ENCODE measurements at places on chromosomes 7 and 10. TPM values are rescaled to one million over a fixed set of nuclear protein-coding genes. Genes with fewer than 3 reads are reported as not detected.

TNRC18 gene
- 99.0 TPM for polyA plus RNA-seq

PNLIPRP2 gene
- not detected for polyA plus RNA-seq

CXCL12 gene
- 446 TPM for polyA plus RNA-seq

TSPAN12 gene
- polyA plus RNA-seq: 210 TPM

LLCFC1 gene
- polyA plus RNA-seq: 0.35 TPM

H2BK1 gene
- not detected for polyA plus RNA-seq

CHST15 gene
- polyA plus RNA-seq: 17.5 TPM

ACHE gene
- polyA plus RNA-seq: 3.2 TPM

CYP3A7 gene
- 1.1 TPM for polyA plus RNA-seq

KLF14 gene
- 0.60 TPM for polyA plus RNA-seq

- DNase-seq: no peak
Measured at GRCh38 chr7:25894902-25895791, 256.9 kb upstream of the NFE2L3 start.

GRCh38 chr10:35271086-35271858 is 65.0 kb upstream of the CCNY start:
- no peak for DNase-seq

GRCh38 chr7:133489906-133490305 is 237.0 kb downstream of the EXOC4 start:
- no peak for DNase-seq

GRCh38 chr10:42866115-42866995 is 83.8 kb downstream of the BMS1 start:
- no peak for DNase-seq

GRCh38 chr7:76048668-76048988 is 722 bp downstream of the MDH2 start:
- DNase-seq: no peak

GRCh38 chr7:117110480-117111315 is 157.4 kb downstream of the ST7 start:
- DNase-seq: no peak

DNA sequence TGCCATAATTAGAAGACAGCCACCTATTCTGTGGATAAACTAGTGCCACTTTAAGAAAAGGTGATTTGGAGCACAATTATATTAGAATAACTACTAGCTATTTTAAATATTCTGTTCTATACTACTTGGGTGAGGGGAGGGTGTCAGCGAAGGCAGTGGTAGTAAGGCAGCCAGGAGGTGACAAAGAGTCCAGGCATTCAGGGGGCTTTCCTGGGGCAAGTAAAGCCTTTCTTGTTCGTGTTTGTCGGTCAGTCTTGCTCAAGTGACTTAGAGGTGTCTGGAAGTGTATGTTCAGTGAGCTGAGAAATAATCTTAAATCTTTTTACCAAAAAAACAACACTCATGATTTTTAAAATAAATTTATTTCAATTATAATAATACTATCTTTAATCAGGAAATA is 34.4 kb downstream of the ADD3 start:
- DNase-seq: no peak

DNA sequence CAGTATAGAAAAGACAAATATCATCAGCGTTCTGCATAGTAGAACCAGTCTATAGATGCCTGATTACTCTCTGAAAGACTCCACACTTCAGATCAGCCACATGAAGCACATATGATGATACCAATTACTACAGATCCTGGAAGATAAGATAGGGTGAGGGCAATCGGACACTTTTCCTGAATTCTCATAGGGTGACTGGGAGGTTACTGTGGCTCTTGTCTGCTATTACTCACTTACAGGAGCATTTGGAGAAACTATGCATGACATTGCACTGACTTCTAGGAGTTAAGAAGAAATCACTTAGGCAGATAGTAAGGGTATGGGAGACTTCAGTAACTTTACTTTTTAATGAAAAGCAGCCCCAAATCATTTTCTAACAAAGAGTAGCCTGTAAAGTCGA is 1140.9 kb downstream of the XPNPEP1 start:
- DNase-seq: no peak

DNA sequence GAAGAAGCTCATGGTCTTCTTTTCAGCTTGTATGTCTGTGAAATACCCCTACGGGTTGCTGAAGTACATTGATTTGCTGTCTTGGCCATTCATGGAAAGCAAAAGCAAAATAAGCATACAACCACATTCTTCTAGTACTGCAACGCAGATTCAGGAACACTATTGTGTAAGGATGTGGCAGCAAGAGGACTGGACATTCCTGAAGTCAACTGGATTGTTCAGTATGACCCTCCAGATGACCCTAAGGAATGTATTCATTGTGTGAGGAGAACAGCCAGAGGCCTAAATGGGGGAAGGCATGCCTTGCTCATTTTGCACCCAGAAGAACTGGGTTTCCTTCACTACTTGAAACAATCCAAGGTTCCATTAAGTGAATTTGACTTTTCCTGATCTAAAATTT is 133.4 kb upstream of the ANKRD1 start:
- DNase-seq: no peak

- no peak for DNase-seq
Measured at GRCh38 chr10:1733720-1734119, 3.6 kb downstream of the ADARB2 start.

DNA sequence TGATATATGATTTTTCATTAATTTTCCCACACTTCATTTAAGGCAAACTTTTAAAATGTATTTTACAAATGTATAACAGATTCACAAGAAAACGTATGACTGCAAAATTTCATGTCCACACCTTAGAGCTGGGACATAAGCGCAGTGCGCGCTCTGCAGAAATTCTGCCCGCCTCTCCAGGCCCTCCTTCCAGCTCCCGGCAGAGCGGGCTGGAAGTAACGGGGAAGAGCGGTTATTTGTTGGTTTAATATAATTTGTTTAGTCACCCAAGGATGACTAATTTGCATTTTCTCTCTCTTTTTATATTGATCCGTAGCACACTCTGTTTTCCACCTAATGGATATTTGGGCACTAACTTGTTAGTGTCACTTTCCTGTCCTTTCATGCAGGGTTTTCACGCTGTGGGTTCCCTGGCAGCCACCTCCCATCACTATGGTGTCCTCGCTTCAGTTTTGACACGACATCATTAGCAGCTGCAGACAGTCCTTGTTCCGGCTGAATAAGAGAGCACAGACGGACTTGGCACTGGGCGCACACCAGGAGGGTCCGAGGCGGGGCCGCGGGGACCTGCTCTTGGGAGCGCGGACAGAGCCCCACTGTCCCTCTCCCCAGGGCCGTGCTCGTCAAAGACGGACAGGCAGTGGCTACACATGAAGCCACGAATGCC is 129.2 kb upstream of the SEC61G start:
- DNase-seq: no peak

GRCh38 chr10:118062798-118063238 is 16.1 kb upstream of the RAB11FIP2 start:
- no peak for DNase-seq

DNA sequence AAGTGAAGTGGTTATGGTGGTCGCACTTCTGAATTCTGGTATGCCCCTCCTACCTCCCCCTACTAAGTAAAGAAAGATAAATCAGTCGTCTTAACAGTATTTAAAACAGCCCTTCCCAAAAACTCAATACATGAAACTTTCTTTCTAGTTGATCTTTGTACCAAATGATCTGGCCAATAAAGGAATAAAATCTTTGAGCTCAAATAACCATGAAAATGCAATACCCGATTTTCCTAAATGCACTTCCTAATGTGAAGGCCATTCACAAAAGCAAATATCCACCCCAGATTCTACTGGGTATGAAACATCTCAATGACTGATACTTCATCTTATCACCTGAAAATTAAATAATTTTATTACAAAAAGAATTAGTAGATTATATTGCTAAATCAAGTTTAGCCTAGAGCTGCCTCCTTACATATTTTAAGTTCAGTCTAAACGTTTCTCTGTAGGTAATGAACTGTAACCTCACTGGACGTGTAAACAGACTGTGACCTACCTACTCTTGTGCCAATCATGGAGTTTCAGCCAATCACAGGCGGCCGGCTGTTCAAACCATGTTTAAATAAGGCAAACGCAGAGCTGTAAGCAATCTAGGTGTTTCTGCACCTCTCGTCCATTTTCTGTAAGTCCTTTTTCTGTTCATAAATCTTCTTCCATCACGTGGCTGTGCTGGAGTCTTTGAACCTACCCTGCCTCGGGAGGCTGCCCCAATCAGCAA is 146.9 kb upstream of the AKR1E2 start:
- DNase-seq: no peak

DNA sequence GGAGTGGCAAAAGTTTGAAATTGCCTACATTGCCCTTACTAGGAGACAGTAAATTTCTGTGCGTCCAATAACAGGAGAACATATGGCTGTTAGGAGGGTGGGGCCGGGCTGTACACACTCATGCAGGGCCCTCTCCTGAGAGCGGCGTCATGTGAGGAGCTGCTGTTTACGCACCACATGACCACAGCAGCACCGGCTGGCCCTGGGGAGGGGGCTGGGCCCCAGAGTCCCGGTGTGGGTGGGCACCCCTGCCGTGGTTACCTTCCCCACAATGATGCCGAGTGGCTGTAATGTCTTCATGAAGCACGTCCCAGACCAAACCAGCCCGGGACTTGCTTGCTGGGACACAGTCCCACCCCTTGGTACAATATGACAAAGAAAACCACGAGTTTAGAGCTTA is 308.7 kb downstream of the DNAJB6 start:
- DNase-seq: no peak

GRCh38 chr7:110084181-110084807 is 1006.6 kb upstream of the LRRN3 start:
- DNase-seq: no peak

- no peak for DNase-seq
Measured at GRCh38 chr10:43340619-43341018, 30.8 kb upstream of the FXYD4 start.

- DNase-seq: no peak
Measured at GRCh38 chr10:71156436-71156835, 55.9 kb upstream of the UNC5B start.

DNA sequence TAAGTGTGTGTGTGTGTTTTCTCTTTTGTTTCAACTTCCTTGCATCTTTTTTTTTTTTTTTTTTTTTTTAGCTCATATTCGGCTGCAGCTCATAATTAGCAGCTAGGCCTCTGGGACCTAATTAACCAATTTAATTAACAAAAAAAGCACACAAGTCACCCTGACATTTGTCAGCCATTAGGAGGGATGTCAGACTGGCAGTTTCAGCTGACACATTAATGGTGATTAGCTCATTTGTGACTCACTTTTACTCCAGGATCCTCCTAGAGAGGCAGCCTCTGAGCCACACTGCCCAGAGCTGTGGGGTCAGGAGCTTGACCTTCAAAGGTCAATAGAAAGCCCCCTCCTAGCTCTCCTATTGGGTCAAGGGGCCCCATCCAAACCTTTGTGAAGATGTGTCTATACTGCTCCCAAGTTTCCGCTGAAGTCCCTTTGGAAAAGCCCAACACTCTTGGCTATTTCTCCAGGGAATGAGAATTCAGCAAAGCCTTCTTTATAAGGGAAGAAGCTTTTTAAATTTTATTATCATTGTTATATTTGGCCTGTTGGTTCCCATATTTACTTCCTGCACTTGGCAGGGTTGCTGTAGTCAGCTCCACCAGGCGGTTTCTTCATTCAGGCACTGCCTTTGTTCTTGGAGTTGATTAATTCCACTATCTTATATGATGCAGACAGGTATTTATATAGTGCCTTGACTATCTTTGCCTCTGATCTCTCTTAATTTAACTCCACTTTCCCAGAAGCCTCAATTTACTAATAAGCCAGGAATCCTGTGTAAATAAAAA is 109.5 kb upstream of the HABP2 start:
- DNase-seq: no peak

DNA sequence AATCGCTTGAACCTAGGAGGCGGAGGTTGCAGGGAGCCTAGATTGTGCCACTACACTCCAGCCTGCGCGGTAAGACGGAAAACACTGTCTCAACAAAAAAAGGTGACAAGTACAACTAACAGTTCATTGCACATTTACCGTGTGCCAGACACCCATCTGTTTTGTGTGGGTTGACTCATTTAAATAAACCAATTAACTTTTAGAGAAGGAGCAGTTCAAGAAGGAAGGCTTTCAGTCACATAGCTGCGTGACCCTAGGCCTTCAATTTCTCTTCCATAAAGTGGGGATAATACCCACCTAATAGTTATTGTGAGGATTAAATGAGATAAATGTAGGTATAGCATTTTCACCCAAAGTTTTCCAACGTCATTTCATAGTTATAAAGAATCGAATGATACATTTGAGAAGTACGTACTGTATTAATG is 52.3 kb upstream of the KDM7A start:
- no peak for DNase-seq

DNA sequence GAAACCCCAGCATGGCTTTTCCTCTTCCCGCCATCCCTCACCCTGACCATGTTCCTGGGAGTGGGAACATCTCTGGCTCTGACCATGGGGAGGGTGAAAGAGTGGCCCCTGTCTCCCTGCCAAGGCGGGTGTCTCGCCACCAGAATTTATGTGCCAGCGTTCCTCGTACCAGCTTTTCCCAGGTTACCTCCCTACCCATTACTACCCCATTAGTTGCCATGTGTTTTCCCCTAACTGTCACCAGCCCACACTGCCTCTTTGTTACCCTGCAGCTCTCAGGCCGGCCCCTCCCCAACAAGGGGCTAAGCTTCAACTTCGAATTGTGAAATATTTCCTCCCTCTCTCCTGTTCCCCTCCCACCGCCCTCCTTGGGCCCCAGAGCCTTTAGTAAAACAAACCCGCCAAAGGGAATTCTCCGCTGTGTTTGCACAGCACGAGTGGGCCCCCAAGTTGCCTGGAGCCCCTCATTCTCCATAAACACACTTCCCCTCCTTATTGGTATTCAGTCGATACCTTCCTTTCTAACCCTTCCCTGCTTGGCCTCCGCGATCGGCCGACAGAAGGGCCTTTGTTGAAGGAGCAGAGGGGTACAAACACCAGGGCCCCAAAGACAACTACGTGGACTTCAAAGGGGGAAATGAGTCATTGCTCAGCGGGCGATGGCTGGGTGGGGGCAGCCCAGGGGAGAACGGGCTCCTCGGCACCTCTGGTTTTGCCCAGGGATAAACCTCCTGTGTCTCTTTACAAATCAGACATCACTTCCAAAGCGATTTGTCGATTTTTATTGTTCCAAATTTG is 45.5 kb downstream of the SLIT1 start:
- DNase-seq: no peak

DNA sequence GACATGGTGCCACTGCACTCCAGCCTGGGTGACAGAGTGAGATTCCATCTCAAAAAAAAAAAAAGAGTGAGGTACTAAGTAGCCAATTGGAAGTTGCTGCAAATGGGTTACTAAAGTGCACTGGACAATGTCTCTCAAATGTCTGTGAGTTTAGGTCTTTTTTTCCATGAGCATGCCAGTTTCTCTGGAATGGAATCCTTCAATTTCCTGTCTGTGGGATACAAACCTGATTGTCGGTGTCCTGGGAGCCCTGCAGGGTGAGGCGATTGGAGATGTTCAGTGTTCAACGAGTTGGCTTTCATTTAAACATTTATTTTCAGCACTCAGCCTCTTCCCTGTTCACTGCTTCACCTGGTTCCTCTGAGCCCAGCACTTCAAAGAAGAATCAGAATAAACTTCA is 5.3 kb upstream of the CALD1 start:
- no peak for DNase-seq

All from right renal cortex interstitium (tissue), 3 donors.